ENCODE measurements at places on chromosomes 3 and 15. TPM values are rescaled to one million over a fixed set of nuclear protein-coding genes. Genes with fewer than 3 reads are reported as not detected.
A peak's percentile ranks its signal among the peaks of the same experiment; 100 is the strongest.

Gene BFSP2
- not detected for total RNA-seq

DNA sequence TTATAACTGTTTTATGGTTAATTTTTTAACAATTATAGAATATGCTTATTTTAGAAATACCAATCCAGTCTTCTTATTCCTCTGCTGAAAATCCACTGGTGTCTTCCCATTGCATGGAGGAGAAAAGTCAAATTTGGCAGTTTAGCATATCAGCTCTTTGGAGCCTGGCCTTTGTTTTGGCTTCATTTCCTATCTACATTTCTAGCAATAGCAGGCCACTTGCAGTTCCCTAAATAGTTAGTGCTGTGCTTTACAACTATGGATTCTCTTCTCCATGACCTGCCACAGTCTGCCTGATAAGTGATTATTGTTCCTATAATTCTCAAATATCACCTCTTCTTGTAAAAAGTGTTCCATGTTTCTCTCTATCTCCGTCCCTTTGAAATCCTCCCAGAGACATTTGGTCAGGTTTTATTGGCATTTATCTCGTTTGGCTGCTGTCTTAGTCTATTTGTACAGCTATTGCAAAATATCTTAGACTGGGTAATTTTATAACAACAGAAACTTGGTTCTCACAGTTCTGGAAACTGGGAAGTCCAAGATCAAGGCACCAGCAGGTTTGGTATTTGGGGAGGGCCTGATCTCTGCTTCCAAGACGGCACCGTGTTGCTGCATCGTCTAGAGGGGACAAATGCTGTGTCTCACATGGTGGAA is 8.2 kb upstream of the SEC22A start:
- DNase-seq: no peak

GRCh38 chr15:67585681-67586080 is 43.2 kb downstream of the MAP2K5 start:
- no peak for DNase-seq

Gene GPR171
- not detected for total RNA-seq

Gene ABHD14A
- total RNA-seq: 18.8 TPM

Gene PRSS50
- not detected for total RNA-seq

DNA sequence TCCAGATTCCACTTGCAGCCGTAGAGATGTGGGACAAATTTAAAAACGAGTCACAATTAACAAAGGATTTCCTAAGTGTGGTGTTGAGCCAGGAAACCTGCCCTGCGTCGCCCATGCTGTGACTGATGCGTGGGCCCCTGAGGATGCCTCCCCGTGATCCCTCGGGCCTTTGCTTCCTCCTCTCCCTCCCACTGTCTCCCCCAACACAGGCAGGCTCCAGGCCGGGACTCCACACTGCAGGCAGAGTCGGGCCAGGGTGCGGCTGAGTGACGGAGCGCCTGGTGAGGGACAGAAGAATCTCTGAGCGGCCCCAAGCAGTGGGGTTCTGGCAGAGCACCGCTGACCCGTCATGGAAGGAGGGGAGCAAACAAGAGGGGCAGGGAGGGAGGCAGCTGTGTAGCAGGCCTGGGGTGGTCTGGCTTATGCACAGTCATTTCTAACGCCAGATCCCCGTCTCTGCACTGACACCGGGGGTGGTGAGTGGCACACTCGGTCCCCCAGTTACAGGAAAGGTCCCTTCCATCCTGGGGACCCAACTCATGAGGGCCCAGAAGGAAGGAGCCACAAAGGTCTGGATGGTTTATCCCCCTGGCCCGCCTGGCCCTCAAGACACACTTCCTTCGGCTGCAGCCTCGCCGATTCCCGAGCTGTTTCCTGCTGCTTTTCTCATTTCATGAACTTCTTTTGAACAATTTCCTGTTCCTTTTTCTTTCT is 91.0 kb downstream of the XXYLT1 start:
- DNase-seq: no peak

Gene PEX5L
- 0.59 TPM for total RNA-seq

Gene CCDC39
- not detected for total RNA-seq

DNA sequence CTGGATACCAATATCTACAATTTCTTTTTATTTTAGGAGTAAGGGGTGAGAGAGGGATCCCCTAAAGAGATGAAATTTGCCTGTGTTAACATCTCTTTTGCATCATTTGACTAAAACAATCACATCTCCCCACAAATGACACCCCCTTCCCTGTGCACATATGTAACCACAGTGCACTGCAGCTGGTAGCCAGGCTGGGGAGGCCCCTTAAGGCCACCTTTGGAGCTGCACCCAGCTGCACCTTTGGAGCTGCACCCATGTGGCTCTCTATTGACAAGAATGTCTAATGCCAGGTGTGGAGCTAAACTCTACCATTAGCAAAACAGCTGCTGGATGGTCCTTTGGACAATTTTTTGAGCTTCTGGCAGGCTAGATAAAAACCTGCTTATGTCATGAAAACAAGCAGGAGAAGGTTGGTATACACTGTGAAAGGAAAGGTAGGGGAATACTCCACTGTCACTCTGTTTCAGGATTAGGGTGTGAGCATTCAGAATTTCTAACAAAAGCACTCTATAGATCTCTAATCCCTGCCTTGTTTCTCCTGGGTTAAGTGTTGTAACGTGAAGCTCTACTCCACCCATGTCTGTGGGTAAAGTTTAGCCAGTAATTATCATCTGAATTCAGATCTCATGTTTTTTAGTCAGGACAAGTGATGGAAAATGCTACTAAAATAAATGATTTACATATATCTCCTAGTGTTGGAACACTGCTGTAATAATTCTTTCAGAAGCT is 52.1 kb downstream of the TFG start:
- no peak for DNase-seq

- no peak for DNase-seq
Observed at GRCh38 chr15:59691194-59691805, 2.2 kb upstream of the BNIP2 start.

- peak; percentile 18 for DNase-seq
Observed at GRCh38 chr3:108486338-108486737, 24.1 kb downstream of the MYH15 start.

GRCh38 chr15:33341953-33342352 is 31.2 kb downstream of the RYR3 start:
- no peak for DNase-seq

DNA sequence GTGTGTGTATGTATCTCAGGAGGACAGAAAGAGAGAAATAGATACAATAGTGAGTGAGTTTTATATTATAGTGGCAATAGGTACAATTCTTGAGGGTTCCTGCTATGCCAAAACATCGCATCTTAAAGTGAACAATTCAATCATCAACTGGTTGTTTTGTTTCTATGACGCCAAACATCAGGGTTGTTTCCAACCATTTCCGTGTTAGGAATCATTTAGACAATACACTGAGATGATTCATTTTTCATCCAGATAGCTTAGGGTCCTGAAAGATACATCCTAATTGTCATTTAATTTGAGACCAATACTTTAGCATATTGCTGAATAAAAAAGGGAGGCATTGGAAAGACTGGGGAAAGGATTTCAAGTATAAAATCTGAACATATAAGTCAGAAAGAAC is 472.2 kb downstream of the MCTP2 start:
- no peak for DNase-seq

Gene ADAMTSL3
- total RNA-seq: 0.72 TPM

DNA sequence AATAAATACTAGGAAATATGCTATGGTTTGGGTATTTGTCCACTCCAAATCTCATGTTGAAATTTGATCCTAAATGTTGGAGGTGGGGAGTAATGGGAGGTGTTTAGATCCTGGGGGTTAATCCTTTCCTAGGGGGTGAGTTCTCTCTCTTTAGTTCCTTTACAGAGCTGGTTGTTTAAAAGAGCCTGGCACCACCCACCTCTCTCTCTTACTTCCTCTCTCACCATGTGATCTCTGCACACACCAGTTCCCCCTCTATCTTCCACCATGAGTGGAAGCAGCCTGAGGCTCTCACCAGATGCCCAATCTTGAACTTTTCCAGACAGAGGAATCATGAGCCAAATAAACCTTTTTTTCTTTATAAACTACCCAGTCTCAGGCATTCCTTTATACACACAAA is 10.5 kb downstream of the SLC24A5 start:
- no peak for DNase-seq

DNA sequence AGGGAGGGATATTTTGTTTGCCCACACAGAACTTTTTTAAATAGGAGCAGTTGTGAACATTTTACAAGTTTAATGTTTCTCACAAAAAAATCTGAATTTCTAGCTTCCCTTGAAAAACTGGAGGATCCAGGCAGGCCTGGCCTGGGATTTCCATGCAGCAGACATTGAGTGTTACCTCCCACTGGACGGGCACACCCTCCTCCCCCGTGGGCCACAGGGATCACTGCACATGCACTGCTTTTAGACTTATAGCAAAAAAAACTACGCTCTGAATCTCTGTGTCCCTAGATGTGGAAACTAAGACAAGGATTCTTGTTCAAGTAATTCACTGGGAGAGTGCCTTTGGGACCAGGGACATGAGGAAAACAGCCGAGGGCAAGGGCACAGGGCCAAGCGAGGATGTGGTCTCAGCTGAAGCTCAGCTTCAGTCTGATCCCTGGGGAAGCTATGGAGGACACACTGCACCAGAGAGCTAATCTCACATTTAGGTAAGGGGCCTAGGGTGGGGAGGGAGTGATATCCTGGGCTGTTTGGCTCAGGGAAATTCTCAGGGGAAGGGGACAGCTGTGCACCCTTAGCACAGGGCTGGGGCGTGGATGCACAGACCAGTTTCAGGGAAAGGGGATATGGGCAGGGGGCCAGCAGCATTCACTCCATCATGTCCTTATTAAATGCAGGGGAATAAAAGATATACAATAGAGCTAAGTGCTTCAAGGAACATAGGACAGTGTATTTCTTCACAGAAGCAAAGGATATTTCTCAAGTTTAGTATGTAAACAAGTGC is 46.0 kb downstream of the FSIP1 start:
- no peak for DNase-seq

GRCh38 chr3:43176666-43177065 is 70.8 kb upstream of the POMGNT2 start:
- DNase-seq: no peak

Gene GP5
- 0.36 TPM for total RNA-seq

- DNase-seq: no peak
Observed at GRCh38 chr3:41532976-41533375, 333.7 kb downstream of the CTNNB1 start.

DNA sequence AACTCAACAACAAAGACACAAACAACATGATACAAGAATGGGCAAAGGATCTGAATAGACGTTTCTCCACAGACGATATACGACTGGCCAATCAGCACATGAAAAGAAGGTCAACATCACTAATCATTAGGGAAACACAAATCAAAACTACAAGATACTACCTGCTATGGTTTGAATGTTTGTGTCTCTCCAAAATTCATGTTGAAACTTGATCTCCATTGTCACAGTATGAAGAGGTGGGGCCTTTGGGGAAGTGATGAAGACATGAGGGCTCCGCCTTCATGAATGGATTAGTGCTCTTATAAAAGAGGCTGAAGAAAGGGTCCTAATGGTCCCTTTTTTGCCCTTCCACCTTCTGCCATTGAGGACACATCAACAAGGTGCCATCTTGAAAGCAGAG is 32.3 kb downstream of the ACAP2 start:
- DNase-seq: no peak

DNA sequence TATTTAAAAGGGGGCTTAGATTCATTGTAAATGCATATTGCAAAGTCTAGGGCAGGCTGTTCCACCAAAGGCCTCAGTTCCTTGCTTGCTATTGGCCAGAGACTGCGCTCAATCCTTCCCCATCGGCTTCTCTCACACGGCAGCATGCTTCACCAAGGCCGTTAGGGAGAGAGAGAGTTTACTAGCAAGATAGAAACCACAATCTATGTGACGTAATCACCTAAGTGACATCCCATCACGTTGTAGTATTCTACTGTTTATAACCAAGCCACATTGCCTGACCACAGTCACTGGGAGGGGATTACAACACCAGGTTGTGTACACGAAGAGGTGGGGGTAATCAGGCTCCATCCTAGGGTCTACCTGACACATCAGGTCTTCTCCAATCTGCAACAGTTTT is 16.0 kb upstream of the NPAP1 start:
- DNase-seq: no peak

DNA sequence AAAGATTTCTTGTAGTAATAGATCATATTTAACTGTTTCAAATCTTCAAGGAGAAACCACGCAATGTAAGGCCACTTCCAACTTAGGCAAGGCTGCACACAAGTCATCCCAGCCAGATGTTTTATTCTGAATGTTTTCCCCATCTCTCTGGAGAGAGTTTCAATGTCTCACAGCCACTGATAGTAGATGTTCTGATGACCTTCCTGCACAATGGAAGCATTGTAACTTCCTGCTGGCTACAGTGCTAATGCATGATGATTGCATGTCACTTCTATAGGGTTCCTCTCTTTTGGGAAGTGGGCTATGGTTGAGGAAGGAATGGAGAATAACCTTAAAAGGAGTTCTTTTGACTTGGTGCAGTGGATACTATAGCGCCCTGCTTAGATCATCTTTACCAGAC is 328.0 kb downstream of the ZNF621 start:
- no peak for DNase-seq

DNA sequence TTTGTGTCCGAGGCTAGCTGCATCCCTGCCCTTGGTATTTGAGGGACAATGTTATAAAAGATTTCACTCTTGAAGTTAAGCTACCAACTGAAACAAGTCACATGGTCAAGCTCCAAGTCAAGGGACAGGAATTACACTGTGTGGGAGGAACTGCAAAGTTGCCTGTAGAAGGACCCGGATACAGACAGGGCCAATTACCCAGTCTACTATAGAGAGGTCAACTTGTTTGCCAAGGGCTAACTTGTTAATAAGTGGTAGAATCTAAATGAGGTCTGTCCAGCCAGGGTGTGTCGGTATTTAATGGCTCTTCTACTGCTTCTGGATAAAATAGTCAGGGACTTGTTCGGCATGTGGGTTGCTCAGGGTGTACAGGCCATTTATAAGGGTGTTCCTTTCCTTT is 55.7 kb downstream of the PTPRG start:
- DNase-seq: no peak

GRCh38 chr3:105513042-105513441 is 146.3 kb downstream of the ALCAM start:
- DNase-seq: no peak

DNA sequence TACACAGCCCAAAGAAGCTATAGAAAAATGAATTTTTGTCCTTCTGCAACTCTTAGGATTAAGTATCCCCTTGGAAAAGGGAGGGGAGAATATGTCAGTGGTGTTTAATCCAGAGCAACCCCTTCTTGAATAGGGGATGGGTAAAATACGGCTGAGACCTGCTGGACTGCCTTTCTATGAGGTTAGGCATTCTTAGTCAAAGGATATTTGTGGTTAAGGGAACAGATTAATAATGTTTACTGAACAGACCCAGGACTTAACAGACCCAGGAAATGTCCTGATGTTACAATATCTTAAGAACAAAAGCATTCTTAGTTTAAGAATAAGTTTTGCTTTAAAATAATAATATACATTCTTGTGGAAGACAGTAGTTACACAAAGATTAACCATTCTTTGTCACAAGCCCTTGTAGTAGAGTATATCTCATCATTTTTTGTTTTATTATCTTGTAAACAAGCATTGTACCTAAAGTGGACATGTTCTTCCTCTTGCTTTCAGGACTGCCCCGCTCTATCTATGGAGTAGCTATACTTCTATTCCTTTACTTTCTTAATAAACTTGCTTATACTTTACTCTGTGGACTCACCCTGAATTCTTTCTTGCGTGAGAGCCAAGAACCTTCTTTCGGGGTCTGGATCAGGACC is 43.8 kb upstream of the B3GALNT1 start:
- no peak for DNase-seq

Data from osteoblast (primary cell).